ENCODE measurements at places on chromosomes 11 and 22. TPM values are rescaled to one million over a fixed set of nuclear protein-coding genes. Genes with fewer than 3 reads are reported as not detected.

DNA sequence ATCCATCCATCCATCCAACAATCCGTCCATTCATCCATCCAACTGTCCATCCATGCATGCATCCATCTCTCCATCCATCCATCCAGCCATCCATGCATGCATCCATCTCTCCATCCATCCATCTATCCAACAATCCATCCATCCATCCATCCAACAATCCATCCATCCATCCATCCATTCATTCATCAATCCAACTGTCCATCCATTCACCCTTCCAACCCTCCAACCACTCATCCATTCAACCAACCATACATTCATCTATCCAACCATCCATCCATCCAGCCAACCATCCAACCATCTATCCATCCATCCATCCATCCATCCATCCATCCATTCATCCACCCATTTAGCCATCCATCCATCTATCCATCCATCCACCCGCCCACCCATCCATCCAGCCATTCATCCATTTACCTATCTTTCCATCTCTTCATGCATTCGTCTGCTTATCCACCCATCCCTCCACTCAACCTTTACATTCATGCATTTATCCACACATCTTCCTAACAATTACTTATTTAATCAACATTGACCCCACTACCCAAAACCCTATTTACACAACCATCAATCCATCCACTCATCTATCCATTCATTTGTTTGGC is 12.6 kb downstream of the CACNA1I start:
- no peak for DNase-seq

DNA sequence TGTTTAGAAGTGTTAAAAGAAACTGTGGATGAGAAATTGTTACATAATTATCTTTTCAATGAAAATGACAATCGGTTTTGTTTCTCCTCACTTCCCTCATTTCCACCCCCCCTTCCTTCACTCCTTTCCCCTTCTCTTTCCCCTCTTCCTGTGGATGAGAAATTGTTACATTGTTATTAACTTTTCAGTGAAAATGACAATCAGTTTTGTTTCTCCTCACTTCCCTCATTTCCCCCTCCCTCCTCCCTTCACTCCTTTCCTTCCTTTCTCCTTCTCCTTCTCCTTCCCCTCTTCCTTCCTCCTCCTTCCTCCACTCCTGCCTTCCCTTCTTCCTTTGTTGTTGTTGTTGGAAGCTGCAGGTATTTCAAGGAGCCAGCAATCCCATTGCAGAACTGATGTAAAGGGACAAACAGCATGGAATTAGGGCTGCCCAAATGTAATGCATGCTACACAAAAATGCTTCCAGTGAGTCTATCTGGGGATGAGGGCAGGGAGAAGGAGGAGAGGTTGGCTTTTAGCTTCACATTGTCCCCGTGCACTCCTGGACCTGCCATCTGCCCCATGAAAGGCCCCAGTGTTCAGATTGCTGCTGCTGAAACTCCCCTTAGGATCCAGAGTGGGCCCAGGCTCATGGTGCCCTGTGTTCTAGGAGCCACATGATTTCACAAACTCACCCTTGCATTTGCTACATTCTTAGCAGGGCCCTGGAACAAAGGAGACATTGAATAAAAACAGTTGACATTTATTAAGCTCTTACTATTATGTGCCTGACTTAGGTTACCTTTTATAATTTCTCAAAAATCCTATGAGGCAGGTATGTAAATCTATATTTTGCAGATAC is 133.0 kb upstream of the TIMP3 start:
- no peak for DNase-seq

DNA sequence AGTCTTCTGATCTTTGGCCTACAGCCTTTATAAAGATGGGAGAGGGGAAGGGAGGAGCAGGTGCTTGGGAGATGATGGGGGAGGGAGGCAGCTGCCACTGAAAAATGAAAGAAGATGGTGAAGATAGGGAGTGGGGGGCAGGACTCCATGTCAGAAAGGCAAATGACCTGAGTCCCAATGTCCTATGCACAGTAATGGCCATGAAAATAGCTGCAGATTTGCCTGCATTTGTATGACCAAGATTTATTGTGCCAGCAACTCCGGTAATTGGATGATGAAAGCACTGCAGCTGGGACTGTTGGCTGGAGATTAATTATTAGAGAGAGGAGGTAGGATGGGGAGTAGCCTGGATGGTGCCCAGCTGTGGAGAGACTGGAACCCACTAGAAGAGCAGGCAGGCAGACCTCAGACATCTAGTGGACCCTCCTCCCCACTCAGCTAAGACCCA is 36.1 kb downstream of the NEU3 start:
- no peak for DNase-seq

The CD248 gene
- 15.2 TPM for total RNA-seq

- DNase-seq: no peak
These were observed 651.1 kb downstream of the METTL15 start for GRCh38 chr11:28759311-28759710.

DNA sequence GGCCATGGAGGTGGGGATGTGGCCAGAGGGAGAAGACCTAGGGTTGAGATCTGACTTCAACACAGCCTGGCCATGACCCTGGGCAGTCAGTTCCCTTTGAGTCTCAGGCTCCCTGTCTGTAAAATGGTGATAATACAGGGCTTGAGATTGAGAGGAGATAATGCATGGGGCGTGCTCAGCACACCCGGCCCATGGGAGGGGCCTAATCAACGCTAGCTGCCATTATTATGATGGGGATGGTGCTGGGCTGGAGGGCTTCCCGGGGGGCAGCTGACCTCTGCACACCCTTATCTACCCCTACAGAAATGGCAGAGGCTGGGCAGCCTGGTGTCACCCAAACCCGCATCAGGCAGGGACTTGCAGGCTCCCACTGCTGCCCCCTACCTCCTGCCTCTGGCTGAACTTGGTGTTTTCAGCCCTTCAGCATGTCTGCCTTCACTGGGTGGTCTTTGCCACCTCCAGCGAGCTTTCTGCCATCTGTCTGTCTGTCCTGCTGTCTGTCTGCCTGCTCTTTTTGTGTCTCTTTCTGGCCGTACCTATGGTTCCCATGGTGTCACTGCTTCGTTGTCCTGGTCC is 84.5 kb downstream of the CACNA1I start:
- DNase-seq: no peak

DNA sequence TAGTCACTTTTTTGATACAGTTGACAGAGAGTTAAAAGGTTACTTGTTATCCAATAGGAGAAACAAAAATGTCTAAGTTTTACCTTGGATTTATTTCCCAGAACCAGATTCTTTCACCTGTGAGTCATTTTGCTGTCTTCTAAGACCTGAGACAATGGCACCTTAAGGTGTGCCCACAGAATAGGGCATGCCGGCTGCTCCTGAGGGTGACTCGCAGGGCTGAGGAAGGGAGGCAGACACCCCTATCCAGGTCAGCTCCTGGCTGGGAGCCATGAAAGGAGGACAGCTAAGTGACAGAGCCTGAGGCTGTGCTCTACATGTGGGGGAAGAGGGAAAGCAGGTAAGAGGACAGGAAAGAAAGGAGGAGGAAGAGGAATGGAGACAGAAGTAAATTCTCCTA is 67.8 kb downstream of the RASSF10 start:
- no peak for DNase-seq

The PDHX gene
- 122 TPM for total RNA-seq

GRCh38 chr11:106828976-106829375 is 189.3 kb downstream of the GUCY1A2 start:
- no peak for DNase-seq

DNA sequence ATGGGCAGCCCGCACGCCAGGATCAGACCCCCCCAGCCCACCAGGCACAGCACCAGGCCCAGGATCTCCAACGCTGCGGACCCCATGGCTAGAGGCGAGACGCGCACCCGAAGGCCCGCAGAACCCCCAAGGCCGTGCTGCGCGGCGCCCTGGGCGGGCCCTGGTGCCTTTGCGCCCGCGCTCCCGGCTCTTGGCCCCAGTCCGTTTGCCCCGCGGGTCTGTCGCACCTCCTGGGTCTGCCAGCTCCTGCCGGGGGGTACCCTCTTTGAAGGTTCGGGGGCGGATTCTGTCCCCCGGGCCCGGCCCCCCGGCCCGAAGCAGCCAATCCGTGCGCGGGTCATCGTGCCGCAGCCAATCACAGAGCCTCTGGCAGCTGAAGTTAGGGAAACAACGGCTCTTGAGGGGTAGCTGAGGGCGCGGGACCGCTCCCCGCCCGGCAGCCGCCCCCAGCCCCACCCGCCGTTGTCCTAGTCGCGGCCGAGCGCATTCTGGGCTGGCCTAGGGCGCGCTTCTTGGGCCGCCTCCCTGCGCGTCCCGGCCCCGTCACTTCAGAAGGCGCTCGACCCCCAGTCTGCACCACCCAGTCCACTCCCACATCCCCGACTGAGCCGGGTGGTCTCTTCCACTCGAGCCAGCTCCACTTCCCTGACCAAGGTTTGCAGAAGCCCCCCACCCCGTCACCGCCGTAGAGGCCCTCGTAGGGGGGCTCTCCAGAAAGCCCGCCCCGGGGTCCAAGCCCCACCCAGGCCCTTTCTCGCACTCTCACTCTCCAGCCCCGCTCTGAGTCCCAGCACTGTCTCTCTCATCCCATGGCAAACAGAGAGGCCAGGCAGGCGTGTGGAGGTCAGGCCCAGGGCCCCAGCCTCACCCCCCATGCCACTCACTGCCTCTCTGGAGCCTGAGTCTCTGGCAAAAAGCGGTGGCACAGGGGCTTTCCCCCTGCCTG is at the start of gene CLDN5:
Gene CLDN5, minus strand, starts transcription at position 241 of the 946 bp plus-strand sequence. Its CDS starts 155 bp downstream, at position 86.
- peak; percentile 63 for DNase-seq

The GRAP2 gene
- not detected for total RNA-seq

The MUC6 gene
- not detected for total RNA-seq

The PSMC3 gene
- 168 TPM for total RNA-seq

- DNase-seq: no peak
These were observed 30.0 kb upstream of the RAB39A start for GRCh38 chr11:107898270-107898669.

DNA sequence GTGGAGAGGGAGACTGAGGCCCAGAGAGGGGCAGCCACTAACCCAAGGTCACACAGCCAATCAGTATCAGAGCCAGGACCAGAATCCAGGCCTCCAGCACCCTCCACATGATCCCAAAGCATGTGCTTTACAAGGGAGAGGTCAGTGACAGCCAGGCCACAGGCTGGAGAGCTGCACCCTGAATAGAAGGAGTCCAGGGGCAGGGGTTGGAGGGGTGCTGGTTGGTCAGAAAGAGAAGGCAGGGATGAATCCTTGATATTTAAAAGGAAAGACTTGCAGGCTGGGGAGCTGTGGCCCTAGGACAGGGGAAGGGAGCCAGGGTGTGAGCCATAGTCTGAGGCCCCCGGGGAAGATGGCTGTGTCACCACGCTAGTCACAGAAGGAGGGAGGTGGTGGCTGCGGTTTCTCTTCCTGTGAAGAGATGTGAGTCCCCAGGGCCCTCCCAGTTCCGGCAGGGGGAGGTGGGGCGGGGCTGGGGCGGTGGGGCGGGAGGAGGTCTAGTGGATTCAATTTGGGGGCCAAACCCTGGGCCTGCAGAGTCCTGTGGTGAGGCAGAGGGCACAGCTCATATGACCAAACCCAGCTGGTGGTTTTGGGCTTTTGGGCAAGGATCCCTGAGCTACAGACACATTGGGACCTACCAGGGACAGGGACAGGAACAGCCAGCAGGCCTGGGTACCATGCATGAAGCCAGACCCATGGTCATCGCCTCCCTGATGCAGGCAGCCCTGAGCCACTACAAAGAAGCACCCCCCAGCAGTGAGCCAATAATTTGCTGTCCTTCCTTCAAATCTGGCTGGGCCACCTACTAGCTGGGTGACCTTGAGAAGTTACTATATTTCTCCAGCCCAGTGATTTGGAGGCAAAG is 14.0 kb downstream of the RAC2 start:
- DNase-seq: peak; percentile 78

The ACTN3 gene
- total RNA-seq: not detected

DNA sequence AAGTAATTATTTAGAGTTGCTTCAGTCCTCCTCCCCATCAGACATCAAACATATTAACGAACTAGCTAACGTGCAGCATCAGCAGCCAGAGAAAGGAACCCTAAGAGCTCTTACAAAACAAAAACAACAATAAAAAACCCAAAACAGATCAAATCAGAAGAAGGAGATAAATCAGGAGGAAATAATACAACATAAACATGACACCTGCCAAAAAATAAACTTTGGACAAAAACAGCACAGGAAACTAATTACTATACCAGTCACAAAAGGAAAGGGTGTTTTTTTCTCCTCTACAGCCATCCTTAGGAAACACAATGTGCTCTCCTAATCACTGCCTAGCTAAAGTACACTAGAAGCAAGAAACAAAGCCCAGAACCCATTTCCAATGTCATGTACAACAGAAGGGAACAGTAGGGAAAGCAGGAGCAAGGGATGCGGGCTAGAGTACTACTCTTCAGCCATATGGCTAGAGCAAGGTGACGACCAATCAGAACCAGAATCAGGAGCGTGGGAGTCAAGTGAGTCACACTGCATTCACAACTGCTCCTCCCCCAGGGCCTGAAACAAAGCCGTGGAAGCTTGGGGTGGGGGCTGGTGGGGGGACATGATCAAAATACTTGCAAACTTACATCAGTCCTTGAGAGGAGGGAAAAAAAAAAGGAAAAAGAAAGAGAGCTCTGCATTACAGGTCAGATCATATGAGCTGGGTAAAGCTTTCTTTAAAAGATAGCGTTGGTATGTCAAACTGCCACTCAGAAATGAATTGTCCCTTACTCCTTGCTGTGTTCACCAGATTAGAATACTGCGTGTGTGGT is 60.4 kb downstream of the LARGE2 start:
- peak; percentile 56 for DNase-seq

The MTCH2 gene
- 38.2 TPM for total RNA-seq
